Lung microvascular endothelial cell (primary cell): ENCODE measurements at places on chromosomes 5 and 9.

- DNase-seq, result no peak
These were observed 58.3 kb downstream of the GPR107 start for GRCh38 chr9:130111786-130112537.

DNA sequence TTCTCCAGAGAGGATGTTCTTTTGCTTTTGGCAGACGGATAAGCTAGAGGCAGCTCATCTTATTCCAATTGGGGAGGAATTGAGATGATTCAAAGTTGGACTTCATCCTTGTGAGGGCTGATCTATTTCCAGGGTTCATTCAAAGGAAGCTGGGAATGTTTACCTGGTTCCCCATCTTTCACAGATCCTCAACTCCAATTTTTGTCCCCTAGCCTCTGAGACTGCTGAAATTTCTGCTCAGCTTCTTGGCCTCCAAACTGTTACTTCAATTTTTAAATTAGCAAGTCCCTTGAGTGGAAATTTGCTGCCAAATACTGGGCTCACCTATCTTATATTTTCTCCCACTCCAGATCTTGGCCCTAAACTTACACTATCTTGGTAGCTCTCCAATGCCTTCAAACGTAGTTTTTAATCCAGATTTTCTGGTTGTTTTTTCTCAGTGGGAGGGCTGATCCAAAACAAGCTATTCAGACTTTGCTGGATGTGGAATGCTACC lies 93.9 kb upstream of the NEK6 start:
- no peak for DNase-seq

DNA sequence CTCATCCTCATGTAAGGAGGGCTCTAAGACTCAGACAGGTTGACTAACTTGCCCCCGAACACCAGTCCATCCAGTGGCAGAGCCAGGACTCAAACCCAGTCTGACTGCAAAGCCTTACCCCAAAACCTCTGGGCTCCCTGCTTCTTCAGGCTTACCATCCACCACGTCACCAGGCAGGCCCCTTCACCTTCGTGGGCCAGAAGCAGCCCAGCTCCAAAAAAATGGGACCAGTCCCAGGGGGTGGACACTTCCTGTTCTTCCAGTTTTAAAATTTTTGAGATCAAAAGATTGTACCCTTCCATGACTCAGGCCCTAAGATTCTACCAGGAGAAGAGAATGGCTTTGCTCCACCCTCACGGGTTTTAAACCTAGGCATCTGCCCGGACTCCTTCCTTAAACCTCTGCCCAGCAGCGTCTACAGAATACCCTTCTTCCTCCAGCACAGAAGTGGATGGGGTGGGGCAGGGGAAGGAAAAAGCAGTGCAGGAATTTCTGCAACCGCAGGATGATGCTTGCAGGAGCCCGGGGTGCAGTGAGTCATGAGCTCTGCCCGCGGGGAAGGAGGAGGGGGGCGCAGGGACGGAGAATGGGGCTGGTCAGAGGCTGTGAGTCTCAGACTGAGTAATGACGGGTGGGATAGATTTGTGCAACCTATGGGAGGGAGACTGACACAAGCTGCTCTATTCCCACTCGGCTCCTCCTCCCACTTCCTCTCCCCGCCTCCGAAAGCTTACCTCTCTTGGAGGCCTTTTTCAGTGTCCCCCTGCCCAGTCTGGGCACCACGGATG lies 50.4 kb upstream of the STXBP1 start:
- DNase-seq, result no peak

- DNase-seq, result no peak
These were observed 39.2 kb downstream of the EXOSC2 start for GRCh38 chr9:130732793-130733221.
